ENCODE measurements at places on chromosomes 11 and 22. TPM values are rescaled to one million over a fixed set of nuclear protein-coding genes. Genes with fewer than 3 reads are reported as not detected.

The OR51G1 gene
- total RNA-seq: not detected

The FAM180B gene
- total RNA-seq: not detected

The MOV10L1 gene
- total RNA-seq: 0.12 TPM

The MS4A5 gene
- total RNA-seq: not detected

DNA sequence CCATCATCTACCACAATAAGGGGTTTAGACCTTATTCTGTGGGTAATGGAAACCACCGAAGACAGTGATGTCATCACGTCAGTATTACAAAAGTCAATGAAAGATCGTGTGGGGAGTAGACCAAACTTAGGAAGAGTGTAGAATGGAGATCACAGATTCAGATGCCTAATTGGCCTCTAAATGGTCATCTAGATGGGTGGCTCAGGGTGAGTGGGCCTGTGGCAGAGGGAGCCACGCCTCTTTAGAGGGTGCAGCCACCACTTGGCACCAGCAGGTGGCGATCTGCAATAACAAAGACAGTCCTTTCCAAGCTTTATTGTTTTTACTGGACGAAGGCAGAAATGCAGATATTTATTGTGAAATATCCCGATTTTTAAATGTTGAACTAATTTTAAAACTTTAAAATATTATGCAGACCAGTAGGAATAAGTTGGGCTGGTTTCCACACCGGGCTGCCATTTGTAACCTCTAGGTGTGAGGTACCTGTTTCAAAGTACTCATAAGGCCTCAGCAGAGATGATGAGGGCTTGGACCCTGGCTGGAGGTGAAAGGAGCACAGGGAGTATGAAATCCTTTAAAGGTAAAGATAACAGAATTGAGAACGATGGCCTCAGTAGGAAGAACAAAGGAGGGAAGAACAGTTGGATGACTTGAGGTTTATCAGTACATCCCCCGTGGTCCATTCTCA is 222.0 kb downstream of the DBX1 start:
- ATAC-seq: peak; percentile 68

DNA sequence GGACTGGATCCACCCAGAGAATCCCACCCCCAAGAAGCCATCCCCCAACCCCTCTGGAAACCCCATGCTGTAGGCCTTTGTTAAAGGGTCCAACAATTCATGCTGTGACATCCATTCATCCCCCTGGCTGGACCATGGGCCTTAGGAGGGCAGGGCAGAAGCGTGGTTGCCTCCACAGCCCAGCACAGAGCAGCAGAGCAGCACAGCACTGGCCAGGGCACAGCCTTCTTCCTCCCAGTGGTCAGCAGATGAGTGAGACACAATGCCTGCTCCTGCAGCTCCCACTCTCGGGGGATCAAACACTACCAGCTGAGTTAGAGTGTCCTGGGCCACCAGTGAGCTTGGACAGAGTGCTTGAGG is 84.5 kb upstream of the LINC01488 start:
- ATAC-seq: no peak

DNA sequence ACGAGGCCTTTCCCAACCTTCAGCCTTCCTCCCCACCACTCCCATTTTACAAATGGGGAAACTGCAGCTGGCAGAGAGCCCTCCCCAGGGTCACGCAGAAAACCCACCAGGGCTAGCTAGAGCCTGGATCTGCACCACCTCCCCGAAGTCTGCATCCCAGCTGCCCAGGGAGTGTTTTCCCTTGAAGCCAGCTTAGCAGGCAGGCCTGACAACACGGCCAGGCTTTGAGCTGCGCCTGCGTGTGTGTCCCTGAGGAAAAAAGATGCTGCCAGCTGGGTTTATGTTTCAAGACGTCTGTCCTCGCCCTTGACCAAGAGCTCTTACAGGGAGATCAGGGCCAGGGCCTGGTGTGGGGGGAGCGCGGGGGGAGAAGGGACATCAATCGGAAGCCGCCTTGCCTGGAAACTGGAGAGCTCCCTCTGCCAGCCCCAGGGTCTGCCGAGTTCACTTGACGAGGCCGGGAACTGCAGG is 20.3 kb downstream of the WNT11 start:
- ATAC-seq: no peak

- peak; percentile 68 for ATAC-seq
Measured at GRCh38 chr11:59216641-59217564, 4.2 kb upstream of the MPEG1 start.

DNA sequence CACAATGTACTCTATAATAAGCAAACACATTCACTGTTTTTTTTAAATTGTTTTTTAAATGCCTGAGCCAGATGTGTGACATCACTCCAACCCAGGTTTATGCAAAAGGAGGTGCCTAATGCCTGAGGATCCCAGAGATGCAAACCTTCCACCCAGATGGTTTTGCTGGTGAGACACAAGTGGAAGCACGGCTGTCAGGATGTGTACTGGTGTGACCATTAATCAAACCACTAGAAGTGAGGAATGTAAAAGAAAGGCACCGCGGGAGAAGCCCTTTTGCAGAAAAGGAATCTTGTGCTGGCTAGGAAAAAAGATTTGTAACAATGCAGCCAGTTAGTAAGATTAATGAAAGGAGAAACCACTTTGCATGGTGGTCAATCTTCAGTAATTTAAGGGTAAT is 407.4 kb downstream of the LARGE1 start:
- no peak for ATAC-seq

- ATAC-seq: no peak
Measured at GRCh38 chr22:48528221-48528915, 1299.3 kb downstream of the BRD1 start.

GRCh38 chr22:45884201-45885062 is 92.5 kb downstream of the WNT7B start:
- no peak for ATAC-seq

- ATAC-seq: no peak
Measured at GRCh38 chr11:36105743-36106581, 162.1 kb downstream of the LDLRAD3 start.

DNA sequence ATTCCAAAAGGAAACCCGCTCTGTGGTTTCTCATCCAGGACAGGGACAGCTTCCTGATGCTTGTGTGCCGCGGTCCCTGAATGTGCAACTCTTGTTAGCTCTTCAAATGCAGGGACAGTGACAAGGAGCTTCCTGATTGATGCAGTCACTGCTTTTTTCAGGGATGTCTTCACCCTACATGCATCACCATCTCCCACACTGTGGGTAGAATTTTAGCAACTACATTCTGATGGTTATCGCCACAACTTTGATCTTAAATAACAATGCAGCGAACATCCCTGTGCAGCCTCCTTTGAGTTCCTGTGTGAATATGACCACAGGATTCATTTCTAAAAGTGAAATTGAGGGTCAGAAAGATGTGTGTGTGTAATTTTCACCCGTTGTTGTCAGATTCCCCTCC is 115.0 kb downstream of the GGTLC2 start:
- no peak for ATAC-seq

GRCh38 chr11:61162092-61162941 is 1.1 kb upstream of the VPS37C start:
- peak; percentile 14 for ATAC-seq

Data from esophagus mucosa (tissue), 1 donor.